NCI-H1417 treated with DMSO at 0.1 percent for 48 hours (cell line): ENCODE measurements at places on chromosomes 4 and X.

GRCh38 chr4:63620271-63620670, 789.0 kb downstream of the TECRL start:
- DNase-seq, result peak; percentile 29

DNA sequence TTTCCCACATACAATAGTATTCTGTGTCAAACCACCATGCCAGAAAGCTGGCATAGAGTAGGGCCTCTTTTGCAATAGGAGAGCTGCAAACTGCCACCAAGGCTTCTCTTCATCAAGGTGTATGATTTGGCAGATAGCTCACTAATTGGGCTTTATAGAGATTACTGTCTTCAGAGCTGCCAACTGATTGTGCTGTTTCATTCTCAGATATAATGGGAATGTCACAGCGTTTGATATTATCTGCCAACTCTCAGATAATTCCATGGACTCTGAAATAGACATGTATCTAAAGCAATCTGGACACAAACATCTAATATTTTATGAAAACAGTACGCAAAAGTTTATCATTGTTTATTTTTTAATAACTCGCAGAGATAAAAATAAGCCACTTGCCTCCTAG, 1289.1 kb downstream of the STIM2 start:
- DNase-seq, result no peak

DNA sequence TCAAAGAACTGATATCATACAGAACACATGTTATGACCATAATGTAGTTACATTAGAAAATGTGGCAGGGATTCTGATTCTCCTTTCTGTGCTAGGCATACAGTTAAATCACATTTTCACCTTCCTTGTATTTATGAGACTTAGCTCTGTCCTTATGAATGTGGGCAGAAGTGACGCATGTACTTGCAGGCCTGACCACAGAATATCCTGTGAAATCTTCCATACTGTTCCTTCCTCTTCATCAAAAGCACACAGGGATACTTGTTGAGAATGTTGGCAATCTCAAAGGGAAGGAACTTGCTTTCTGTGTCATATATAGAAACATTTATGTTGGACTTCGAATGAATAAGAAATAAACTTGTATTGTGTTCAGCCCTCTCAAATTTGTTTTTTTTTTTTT, 17.2 kb upstream of the MYOZ2 start:
- no peak for DNase-seq

DNA sequence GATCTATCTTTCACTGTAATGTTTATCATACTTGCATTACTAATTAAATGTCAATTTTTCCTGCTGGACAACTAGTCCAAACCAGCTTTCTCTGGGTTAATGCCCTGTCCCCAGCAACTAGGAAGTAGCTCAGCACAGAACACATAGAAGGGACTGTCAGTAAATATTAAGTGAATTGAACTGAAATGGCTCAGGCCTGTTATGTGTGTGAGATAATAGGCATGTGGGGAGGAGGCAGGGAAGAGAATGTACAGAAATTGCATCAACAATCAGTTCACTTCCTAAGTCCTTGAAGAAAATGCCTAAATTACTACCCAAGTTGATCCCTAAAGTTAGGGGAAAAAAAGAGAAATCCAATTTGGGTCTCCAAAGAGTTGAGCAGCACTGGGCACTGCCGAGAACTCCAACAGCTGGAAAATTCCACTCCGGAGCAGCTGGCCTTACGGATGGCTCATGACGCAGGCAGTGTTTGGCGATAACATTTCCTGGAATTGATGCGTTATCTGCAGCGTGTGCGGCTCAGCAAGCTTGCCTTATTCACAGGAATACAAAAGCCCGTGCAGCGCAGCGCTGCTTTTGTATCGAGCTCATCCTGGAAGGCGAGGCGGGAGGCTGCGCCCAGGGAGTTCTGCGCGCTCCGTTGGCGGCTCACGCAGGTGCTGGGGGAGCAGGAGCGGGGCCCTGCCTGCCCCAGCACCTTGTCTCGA, 297.3 kb upstream of the LCORL start:
- no peak for DNase-seq
